Head of caudate nucleus (tissue), 42 donors: ENCODE measurements at places on chromosomes 12 and 14.

- no peak for DNase-seq
Measured at GRCh38 chr14:95465358-95465757, 51.1 kb downstream of the SYNE3 start.

DNA sequence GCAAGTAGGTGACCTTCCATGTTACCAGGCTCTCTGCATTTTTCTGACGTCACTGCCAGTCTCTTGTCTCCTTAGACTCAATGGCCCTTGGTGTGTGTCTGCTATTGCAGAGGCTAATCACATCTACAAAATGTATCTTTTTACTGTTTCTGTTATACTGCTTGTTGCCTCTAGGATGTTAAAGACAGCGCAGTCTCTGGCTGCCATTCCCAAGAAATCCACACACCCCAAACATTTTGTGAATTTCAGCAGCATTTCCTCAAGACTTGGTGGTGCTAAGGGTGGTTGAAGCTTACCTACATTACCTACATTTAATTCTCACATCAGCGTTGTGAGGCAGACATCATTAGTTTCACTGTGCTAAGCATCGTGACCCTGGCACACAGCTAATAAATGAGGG lies 87.2 kb downstream of the C12orf75 start:
- no peak for DNase-seq

- DNase-seq: no peak
Measured at GRCh38 chr12:81610955-81611889, 147.9 kb downstream of the PPFIA2 start.

DNA sequence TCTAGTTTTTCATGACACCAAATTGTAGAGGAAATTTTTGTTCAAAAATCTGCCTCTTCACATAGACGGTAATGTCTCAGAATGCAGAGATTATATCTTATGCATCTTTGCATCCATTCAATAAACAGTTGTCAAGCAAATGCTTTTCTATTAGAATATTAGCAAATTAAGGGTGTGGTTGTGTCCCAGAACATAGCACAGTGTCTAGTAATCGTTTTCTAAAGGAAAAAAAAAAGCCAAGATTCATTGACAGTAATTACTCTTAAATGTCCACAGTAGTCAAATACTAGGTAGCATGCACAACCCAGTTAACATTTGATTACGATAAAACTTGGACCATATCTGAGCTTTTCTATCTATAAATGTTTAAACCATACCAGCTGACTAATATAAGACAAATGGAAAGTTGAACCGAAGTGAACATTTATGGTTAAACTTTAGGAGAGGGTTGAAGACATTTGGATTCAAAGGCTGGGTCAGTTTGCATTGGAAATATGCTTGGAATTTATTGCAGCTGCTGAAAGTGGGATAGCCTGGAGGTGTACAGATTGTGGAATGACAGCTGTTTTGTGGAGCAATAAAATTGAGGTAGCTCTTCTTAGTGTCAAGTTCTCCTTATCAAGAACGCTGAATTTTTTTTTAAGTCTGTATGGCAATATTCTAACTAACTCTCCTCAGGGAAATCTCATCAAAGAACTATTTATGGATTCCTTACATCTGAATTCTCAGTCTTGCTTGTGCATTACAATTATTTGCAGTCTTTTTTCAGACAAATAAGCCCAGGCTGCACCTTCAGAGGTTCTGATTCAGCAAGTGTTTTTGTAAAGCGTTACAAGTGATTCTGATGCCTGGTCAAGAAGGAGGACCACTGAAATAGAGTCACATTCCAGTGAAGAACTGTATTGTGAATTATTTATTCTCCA lies 66.7 kb upstream of the ATP2B1 start:
- no peak for DNase-seq

GRCh38 chr14:32015166-32015565 lies 61.9 kb upstream of the ARHGAP5 start:
- DNase-seq: no peak

GRCh38 chr12:125794401-125794800 lies 729.2 kb downstream of the AACS start:
- no peak for DNase-seq

GRCh38 chr12:119412811-119413794 lies 78.6 kb downstream of the CCDC60 start:
- DNase-seq: peak; percentile 79

DNA sequence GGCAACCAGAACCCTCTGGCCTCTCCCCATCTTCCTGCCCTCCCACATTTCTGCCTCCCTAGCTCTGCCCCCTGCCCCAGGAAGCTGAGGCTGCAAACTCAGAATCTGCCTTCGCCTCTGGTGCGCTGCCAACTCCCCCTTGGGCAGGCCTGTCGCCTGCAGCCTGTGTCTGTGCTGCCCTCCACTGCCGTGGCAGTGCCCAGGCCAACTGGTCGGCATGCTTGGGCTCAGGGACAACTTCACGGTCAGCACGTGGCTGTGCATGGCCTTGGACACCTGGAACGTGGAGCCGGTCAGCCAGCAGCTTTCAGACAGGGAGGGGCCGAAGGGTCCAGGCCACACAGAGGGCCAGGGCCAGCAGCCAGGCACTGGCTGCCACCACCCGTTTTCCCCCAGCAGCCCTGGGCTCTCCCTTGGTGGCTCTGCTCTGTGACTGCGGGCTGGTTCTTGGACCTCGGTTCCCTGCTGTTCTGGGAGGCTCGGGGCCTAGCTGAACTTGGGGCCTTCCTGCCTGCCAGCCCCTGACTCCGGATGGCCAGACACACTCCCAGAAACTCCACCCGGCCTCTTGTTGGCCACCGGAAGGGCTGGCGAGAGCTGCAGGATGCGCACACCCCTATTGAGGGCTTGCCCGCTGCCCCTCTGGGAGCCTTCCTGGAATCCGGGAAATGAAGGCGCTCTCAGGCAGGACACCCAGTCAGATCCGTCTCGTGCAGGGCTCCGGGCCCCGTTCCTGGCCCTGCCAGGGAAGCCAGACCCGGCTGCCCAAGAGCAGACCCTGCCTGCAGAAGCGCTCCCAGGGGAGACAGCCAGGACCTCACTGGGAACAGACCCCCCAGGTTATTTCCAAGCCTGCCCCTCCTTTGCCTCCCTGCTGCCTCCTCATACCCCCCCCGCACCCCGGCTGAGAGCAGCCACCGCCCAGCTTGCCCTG lies 34.2 kb upstream of the PPP1R13B start:
- no peak for DNase-seq

GRCh38 chr12:103905730-103906349 lies 24.4 kb upstream of the HSP90B1 start:
- no peak for DNase-seq

DNA sequence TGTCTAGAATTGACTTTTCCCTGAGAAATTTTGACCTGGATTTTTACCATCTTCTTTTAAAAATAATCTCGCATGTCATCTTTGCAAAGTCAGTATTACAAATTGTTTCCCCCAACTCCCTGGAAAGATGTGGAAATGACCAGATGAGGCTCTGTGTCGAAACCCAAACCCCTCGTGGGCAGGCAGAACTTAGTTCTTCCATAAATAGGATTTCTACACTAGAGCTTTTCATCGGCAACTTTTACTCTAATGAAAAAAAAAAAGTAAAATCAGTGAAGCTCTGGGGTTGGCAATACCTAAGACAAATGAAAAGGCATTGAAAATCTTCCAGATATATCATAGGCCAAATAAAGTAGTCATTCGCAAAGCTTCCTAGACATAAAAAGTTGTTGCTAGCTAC lies 17.0 kb downstream of the SSPN start:
- DNase-seq: no peak

DNA sequence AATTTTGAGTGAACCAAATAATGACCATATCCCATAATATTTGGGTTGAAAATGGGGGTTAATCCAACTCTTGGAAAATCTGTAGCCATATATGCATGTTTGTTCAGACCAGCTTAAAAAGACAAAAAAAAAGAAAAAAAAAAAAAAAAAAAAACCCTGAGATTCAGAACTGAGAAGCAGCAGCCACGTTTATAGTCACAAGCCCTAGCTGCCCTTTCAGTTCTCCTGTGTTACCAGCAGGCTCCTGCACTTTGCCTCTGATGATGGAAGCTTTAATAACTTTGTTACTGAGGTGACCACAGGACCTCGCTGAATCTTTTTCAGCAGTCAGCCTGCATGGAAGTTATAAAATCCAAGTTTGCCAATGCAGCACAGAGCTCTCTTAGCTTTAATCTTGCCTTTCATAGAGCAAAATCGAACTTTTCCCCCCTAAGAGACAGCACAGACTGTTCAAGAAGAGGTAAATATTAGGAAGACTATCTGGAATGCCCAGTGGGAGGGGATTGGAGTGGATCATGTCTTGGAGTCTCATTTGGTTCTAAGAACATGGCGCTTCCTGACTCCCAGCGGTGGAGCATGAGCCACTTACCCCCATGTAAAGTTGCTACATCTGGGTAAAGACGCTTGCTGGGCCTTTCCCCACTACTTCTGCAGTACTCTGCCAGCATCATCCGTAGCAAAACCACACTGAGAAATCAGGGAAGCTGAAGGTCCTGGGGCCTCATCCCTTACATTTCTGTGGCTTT lies 20.6 kb downstream of the GNG2 start:
- no peak for DNase-seq

DNA sequence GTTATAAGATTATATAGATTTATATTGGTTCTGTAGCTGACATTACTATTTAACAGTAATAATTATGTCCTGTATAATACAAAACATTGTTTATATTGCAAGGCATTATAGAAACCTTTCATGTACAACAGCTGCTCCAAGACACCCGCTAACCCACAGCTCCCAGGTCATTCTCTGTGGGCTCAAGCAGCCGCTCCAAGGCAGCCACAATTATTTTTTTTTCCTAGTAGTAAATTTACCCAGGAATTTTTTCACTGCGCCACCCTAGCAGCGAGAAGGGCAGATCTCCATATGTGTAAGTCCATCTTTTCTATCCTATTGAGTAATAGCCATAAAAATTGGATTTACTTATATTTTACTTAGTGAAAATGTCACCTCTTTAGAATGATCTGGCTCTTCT lies 36.3 kb downstream of the KNTC1 start:
- no peak for DNase-seq

DNA sequence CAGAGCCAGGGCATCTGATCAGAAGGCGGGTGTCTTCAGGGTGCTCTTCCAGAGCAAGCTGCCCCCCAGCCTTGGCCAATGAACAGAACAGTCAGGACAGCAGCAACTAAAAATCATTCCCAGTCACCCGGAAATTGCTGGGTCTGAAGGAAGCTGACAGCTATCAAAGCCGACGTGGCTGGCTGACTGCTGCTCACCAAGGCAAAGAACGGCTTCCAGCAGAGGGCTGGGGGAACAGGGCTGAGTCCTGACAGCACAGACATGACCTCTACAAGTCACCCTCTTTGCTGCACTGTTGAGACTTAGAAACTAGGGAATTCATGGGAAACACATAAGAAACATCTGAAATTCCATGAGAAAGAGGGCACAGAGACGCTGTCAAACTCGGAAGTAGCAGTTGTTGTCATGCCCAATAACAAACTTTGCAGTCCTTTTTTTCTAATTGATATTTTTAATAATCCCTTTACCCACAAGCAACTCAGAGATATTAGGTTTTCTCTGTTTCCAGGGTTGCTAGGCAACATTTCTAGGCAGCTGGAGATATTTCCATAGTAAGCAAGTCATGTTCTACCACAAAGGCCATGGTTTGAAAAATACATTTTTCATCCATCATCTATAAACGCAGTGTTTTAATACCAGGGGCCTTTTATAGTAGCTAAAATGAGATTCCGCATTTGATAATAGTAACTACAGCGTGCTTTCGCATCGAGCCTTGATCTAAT lies 365.2 kb downstream of the SEC23A start:
- DNase-seq: peak; percentile 45

DNA sequence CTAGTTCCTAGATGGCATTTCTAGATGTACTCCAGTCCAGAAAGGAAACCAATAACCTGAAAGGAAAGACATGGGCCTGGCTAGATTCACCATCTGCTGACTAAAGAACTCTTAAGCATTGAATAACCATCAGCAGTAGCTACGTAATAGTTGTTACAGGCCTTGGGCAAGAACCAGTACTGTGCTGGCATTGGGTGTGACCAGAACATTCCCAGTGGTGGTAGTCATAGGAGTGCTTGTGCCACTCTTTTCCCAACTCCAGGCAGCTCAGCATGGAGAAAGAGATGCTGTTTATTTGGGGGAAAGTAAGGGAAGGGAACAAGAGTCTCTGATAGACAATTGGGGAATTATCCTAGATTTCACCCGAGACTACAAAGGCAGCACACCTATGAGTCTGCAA lies 333.3 kb downstream of the SLC16A7 start:
- no peak for DNase-seq

DNA sequence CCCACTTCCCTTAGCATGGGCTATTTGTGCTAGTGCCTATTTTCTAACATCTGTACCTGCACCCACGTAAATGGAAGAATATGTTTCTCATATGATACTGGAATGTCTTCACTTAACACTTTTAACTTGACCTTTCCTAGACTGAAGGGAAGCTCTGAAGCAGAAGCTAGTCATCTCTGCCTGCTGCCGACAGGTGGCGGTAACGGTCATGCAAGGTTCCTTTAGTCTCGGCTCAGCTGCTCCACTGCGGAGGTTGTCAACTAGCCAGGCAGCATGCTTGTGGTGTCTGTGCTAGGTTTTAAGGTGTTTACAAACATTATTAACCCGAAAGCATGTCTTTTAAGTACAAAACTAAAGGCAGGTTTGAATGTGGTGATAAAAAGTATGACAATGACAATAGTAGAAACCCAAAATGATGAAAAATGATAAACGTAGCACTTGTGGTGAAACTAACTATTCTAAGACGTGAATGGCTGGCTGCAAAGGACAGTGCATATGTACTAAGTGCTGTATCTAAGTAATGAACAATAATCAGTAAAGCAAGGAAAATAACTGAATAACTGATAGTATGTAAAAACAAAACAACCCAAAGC lies 117.2 kb downstream of the GRIN2B start:
- DNase-seq: peak; percentile 74

- DNase-seq: no peak
Measured at GRCh38 chr14:97788364-97788763, 991.2 kb downstream of the VRK1 start.

GRCh38 chr14:96066976-96067375 lies 27.8 kb downstream of the C14orf132 start:
- no peak for DNase-seq

DNA sequence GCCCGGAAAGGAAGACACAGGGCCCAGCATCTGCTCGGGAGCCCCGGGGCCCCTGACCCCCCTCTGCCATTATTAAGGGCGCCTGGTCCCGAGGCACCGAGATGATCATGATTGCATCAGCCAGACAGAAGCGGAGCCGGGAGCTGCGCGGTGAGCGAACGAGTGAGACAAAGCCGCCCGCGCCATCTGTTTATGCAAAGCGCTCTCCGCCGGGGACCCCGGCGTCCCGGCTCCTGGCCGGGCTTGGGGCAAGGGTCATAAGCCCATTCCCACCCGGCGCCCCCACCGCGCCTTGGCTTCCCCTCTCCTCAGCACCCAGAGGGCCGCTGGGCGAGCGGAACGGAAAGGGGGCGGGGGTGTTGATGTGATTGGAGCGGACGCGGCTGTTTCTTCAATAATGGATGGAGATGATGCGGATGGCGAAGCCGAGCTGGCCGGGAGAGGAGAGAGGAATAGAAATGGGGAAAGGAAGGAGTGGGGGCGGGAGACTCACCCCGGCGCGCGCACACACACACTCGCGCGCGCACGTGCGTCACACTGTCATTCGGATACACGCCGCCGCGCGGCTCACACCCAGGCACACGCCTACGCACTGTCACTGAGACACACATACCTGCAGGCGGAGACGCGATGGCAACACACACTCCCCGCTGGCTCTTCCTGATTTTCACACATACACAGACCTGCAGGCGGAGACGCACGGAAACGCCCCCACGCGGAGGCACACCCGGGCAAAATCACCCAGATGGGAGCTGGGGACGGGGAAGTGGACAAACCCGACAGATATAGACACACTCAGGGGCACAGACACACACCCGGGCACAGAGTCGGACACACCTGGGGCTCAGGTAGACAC lies 10.7 kb downstream of the STAC3 start:
- peak; percentile 65 for DNase-seq
